ENCODE measurements at places on chromosomes 4 and X.

- no peak for DNase-seq
Measured at GRCh38 chr4:178894126-178894525, 1451.9 kb upstream of the AGA start.

DNA sequence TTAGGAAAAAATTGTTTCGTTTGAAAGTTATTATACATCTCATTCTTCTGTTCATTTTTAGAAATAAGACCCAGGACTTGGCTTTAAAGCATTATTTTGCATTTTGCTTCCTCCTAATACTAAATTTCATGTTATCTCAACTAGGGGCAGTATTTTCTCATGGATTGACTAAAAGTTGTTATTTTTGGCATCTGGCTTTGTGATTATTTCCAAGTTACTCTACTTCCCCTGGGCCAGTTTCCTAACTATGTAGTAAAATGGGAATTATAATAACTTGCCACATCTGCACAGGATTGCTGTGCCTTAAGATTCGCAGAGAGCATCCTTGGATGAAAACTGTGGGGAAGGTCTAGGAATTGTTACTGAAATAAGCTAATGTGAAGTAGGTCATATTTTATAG lies 3.0 kb downstream of the RBPJ start:
- DNase-seq = no peak

DNA sequence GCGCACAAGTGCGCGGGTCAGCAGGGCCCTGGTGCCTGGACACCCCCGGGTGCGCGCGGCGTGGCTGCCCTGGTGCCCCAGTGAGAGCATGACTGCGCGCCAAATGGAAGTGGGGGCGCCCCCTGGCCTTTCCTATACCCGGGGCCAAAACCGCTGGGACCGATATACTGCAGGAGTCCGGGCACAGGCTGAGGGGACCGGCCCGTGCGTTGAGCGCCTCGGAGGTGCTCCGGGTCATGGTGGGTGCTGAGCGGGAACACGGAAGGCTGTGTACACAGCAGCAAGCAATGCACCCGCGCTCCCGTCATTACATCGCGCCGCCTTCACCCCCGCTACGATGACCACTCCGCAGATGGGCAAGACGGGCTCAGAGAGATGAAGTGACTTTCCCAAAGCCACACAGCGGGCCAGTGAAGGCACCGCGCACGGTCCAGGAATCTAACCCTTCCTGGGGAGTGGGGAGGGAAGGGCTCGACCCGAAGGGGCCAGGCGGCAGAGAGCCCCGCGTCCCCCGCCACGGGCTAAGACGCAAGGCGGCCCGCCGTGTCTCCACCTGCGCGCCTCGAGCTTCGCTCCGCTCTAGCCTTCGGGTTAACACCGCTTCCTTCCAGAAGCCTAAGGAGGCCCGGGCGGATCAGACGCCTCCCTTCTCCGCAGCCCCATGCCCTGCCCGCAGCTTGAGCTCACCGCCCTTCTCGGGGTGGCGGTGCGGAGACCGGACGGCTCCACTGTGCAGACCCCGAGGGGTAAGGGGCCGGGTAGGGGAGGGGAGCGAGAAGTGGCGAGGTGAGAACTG lies 11.3 kb downstream of the HMX1 start:
- no peak for DNase-seq

DNA sequence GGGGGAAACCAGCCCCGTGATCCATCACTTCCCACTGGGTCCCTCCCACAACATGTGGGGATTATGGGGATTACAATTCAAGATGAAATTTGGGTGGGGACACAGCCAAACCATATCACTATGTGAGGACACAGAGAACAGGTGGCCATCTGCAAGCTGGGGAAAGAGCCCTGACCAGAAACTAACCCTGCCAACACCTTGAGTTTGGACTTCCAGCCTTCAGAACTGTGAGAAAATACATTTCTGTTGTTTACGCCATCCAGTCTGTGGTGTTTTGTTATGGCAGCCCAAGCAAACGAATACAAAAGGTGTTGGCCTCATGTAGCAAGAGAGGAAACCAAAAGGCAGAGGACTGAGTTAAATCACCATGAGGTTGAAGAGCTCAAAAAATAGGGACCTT lies 169.9 kb upstream of the TENM3 start:
- DNase-seq = no peak

DNA sequence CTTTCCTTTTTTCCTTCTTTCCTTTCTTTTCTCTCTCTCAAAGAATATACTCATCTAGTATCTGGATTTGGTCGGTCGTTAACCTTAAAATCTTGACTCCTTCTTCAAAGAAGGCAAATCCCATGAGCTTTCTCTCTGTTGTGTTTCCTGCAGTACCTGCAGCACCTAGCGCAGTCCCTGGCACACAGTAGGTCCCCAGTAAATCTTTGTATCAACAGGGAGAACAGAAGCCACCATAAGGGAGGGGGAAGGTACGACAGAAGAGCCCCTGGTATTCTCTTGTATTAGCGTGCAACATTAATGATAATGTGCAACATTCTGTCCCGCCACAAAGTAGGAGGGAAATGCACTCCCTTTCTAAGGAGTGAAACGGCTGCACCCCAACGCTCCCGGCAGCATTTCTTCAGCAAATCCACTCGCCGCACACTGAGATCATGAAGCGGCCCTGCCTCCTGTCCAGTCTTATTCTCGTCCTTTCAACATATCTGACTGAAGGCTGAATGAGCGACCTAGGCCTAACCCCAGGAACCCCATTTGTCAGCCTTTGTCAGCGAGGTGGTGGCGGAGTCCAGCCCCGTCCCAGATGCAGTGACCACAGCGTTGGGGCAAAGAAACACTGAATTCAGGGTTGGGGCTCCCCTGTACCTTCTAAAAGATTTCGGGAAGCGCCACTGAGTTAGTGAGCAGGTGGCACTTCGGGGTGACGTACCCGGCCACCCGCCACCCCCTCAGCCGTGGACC lies 133.7 kb downstream of the AMELX start:
- DNase-seq = no peak

DNA sequence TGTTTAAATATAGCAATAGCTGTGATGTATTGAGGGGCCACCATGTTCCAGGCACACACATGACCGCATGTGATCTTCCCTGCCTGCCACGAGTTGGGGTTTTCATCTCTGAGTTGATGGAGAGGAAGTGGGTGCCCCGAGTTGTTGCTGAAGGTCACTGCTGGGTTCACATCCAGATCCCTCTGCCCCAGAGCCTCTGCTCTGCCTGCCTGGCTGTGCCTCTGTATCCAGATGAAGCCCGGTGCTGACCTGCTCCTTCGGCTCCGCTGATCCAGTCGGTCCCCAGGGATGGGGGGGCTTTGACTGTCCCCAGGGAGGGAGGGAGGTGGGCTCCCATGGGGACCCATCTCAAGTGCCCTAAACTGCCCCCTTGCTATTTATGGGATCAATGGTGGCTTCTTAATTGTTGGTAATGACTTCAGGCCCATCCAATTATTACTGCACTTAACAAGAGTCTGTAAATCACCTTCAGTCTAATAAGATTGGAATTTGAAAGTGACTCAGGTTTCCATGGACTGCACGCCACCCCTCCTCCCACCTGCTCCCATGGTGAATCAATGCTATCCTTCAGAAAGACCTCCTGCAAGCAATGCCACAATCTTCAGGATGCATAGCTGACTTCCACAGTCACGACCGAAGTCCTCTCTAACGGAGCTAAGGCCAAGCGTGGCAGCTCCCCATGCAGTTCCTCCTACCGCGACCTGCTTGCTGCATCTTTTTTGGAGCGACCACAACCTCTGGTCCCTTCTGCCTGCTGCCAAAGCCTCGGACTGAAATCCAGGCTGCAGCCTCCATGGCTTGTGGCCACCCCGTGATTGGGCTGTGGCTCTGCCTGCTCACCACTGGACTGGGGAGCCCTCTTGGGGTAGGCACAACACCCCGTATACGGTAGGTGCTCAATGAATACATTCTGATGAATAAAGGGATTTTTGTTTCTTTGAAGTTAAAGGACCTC lies 73.1 kb downstream of the CPZ start:
- DNase-seq = peak; percentile 87

DNA sequence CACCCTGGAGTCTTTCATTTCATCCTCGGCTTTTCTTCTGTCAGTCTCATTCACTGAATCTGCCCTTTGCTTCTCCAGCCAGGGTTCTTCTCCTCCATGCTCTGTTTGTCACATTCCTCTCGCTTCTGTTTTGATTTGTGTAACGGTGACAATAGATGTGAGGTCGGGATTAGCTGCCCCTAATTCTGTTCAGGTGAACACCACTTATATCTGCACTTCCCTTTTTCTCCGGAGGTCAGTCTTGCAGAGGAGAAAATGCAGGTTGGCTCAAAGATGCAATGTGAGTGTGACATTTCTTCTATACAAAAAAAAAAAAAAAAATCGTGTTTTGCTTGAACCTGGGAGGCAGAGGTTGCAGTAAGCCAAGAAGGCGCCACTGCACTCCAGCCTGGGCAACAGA lies 262.9 kb downstream of the ASMT start:
- no peak for DNase-seq

- DNase-seq = no peak
Measured at GRCh38 chr4:116413222-116413621, 672.2 kb downstream of the TRAM1L1 start.

DNA sequence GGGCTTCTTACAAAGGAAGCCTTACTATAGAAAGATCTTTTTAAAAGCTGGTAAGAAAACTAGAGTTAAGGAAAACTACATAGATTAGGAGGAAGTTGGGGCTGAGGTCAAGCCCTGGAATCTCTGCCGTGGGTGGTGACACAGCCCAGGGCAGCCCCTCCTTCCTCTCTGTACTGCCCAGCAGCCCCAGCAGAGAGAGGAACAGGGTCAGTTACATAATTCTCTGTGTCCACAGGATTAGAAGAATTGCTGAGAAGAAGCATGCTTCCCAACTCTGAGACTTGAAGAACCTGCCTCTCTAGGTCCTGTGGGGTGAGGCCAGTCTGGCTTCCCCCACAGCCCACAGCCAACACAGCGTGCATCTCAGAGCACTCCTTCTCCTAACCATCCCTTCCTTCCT lies 9.2 kb upstream of the ABLIM2 start:
- DNase-seq = no peak

GRCh38 chr4:23322732-23323131 lies 567.1 kb downstream of the PPARGC1A start:
- DNase-seq = no peak

GRCh38 chr4:163440040-163440439 lies 33.5 kb downstream of the TKTL2 start:
- DNase-seq = no peak

DNA sequence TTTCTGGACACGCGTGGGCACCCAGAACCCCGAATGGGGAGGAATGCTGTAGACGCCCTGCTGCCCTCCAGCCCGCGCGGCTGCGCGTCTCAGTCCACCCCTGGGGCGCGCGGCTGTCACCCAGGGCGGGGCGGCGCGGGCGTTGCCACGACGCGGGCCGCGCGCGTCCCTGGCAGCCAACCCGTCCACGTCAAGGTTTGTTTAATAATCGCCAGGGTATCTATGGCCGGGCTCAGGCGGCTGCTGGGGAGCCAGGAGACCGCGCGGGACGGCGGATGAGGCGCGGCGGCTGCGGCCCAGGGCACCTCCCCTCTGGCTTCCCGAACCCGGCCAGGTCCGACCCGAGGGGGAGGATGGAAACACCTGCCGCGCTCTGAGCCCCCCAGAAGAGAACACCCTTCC lies at the start of gene SPATA18:
SPATA18 (plus strand) TSS at position 92 of the 402 bp plus-strand sequence. CDS start 401 bp downstream, outside the sequence.
- no peak for DNase-seq

- DNase-seq = peak; percentile 8
Measured at GRCh38 chr4:104693601-104694201, 199.0 kb upstream of the CXXC4 start.

GRCh38 chrX:98398542-98398941 lies 1514.8 kb downstream of the RPA4 start:
- DNase-seq = no peak

GRCh38 chr4:144948009-144948408 lies 150.0 kb downstream of the ANAPC10 start:
- peak; percentile 2 for DNase-seq

DNA sequence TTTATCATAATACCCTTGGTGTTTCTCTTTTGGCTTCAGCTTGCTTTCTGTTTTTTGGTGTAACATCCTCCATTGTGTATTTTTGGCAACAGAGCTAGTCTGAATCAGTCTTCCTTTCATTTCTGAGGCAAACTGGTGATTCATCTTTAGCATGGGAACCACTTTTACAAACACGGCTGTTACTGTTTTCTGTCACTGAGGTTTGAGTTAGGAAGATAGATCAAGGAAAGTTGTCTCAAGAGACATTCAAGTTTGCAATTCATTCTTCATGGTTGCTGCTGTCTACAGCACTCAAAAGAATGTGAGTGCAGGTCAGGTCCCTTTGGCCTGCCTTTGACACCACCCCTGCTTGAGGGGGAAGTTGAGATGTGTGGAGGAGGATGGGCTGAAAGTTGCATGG lies 36.3 kb downstream of the IL21 start:
- peak; percentile 37 for DNase-seq

DNA sequence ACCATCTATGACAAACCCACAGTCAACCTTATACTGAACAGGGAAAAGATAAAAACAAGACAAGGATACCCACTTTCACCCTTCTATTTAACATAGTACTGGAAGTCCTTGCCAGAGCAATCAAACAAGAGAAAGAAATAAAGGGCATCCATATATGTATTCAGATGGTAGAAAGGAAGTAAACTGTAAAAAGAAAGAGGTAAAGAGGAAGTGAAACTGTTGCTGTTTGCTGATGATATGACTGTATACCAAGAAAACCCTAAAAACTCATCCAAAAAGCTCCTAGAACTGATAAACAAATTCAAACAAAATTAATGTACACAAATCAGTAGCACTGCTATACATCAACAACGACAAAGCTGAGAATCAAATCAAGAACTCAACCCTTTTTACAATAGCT lies 538.7 kb upstream of the PABPC4L start:
- no peak for DNase-seq

DNA sequence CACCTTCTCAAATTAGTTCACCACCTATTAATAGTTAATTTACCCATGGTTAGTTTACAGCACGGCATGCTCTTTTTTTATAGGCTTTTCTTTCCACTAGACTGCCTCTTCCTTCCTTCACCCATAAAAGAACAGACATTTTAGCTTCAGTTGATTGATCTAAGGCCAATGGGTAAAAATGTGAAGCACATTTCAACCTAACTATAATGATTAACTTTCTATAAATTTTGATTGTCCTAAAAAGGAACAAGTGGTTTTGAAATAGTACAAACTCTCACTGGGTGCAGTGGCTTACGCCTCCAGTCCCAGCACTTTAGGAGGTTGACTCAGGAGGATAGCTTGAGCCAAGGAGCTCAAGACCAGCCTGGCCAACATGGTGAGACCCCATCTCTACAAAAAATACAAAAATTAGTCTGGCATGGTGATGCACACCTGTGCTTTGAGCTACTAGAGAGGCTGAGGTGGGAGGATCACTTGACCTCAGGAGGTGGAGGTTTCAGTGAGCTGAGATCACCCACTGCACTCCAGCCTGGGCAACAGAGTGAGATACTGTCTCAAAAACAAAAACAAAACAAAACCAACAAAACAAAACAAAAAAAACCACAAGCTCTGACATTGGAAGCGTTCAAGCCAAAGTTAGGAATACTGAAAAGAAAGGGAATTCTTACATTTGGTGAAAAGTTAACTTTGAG lies 89.9 kb upstream of the FAT1 start:
- no peak for DNase-seq

- DNase-seq = no peak
Measured at GRCh38 chrX:132613801-132614200, 125.0 kb upstream of the MBNL3 start.
